CD14-positive monocyte (primary cell): ENCODE measurements at places on chromosomes 1 and 21. TPM values are rescaled to one million over a fixed set of nuclear protein-coding genes. Genes with fewer than 3 reads are reported as not detected.
A peak's percentile ranks its signal among the peaks of the same experiment; 100 is the strongest.

- no peak for DNase-seq
These were observed 25.5 kb downstream of the TNFRSF8 start for GRCh38 chr1:12088607-12089006.

DNA sequence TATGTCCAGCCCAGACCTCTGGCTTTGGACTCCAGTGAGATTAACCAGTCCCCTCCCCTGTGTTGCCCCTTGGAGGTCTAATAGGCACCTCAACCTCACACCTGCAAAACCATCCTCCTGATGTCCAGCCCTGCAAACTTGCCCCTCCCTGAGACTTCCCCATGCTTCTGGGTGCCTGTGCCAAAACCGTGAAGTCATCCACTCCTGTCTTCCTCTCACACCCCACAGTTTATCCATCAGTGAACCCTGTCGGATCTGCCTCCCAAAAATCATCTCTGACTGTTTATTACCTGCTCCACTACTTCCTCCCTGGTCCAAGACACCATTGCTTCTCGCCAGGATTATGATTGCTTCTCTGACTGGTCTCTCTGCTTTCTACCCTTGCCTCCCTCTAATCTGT is 31.7 kb upstream of the PADI1 start:
- DNase-seq = no peak

GRCh38 chr1:24957016-24957807 is 27.1 kb upstream of the RUNX3 start:
- DNase-seq = peak; percentile 83

DNA sequence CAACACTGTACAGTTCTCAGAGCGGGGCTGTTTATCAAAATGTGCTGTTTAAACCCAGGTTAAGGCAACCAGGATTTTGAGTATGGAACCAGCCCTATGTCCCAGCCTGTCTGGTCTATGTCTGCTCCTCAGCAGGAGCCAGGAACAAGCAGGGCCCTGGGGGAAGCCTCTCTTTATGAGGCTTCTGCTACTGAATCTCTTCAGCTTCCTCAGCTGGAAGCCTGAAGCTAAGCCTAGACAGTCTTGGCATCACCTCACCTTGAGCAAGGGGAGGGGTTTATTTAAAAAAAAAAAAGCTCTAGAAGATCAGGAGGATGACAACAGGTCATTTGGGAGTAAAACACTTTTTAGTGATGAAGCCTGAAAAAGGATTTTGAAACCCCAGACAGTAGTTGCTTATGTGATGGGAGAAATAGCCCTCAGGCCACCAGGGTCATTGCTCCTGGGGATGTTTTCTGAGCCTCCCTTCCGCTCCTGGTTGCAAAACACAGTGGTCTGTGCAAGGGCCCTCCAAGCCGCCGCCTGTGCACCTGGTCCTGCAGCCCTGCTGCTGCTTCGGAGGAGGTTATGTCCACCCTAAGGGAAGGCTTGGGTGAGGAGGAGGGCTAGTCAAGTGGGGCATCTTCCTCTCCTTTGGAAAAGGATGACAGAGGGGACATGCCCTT is 21.8 kb upstream of the GRHL3 start:
- no peak for DNase-seq

- DNase-seq = no peak
These were observed 66.6 kb downstream of the UBIAD1 start for GRCh38 chr1:11339346-11340232.

DNA sequence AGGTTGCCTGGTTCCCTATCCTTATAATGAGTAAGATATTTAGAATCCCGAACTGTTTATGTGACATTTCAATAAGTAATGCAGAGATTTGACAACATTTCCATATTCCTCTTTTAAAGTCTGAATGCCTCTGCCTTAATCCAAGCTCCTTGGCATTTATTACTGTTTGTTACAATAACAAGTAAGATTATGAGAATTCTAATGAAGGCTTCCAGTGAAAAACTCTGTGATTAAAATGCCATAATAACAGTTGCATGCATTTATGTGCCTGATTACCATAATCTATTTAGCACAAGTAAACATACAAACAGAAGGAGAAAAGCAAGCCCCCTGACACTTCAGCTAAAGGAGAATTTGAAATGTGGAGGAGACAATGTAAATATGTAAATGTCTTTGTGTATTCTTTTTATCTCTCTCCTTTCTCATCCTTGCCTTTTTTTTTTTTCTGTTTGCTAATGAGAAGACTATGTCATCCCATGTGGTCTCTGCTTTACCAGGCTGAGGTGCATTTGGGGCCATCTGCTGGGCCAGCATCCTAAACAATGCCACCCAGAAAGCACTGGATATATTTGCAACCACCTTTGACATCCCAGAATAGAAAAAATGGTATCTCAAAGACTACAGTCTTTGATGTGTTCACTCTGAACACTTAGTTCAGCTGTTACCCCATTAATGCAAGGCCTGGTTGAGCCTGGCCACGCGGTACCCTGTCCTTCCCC is 17.2 kb upstream of the OLIG2 start:
- DNase-seq = no peak

DNA sequence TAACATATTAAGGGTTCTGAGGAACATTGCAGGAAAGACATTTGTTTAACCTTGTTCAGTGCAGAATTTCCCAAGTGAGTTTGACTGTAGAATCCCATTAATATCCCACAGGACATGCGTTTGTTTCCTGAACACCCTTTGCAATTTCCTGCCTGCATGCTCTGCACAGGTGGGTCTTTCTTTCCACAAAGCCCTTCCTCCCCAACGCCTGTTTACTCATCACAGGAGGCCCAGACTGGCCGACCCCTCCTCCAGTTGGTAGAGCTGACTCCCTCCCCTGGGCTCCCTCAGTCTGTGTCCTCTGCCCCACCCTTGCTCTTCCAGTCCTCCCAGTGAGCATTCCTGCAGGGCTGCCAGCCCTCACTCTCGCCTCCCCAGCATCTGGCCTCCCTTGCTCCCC is 47.5 kb upstream of the CTPS1 start:
- DNase-seq = no peak

- DNase-seq = no peak
These were observed 99.5 kb downstream of the TGFB2 start for GRCh38 chr1:218444588-218444987.

- no peak for DNase-seq
These were observed 18.4 kb upstream of the IL10 start for GRCh38 chr1:206790502-206791250.

DNA sequence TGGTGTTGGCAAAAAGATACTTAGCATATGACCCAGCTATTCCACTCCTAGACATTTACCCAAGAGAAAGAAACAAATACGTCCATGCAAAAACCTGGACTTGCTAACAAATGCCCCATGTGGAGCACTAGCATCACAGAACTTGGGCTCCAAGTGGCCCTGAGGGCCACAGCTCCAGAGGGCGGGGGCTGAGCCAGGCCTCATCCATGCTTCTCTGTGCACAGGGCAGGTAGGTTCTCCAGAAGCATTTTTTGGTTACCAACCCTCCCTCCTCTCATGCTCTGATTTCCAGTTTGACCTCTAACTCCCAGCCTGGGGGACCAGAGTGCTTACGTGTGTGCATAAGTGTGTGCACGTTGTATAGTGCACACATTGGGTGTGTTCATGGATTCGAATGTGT is 2.0 kb downstream of the KRTAP12-2 start:
- DNase-seq = no peak

DNA sequence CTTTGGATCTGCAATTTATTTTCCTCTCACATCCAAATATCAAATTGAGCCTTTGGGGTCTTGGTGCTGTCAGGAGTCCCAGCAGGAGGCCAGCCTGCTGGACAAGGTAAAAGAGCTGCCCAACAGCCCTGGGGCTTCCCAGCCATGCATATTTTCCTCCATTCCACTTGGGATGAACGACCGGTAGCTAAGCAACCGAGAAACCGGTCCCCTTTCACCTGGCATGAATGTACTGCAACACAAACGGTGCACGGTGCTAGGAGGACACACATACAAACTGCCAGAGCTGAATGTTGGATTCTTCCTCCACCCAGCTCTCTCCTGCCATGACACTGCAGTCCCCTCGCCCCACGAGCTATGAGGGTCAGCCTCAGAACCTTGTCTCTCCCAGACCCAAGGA is 42.7 kb downstream of the BCAR3 start:
- no peak for DNase-seq

DNA sequence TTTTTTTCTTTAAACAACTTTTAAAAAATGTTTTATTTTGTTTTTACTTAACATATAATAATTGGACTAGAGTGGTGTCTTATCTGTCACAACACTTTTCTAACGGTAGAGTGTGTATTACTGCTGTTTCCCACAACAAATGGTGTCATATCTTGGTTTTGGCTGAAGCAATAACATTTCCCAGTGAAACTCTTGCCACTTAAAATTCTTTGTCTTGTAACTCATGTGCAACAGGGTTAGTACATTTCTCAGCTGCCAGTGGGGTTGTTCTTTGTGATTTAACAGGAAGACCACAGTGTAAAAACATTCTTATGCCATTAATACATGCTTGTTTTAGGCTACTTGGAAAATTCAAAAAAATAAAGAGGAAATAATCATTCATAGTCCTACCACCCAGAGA is 43.5 kb downstream of the ALPL start:
- no peak for DNase-seq

DNA sequence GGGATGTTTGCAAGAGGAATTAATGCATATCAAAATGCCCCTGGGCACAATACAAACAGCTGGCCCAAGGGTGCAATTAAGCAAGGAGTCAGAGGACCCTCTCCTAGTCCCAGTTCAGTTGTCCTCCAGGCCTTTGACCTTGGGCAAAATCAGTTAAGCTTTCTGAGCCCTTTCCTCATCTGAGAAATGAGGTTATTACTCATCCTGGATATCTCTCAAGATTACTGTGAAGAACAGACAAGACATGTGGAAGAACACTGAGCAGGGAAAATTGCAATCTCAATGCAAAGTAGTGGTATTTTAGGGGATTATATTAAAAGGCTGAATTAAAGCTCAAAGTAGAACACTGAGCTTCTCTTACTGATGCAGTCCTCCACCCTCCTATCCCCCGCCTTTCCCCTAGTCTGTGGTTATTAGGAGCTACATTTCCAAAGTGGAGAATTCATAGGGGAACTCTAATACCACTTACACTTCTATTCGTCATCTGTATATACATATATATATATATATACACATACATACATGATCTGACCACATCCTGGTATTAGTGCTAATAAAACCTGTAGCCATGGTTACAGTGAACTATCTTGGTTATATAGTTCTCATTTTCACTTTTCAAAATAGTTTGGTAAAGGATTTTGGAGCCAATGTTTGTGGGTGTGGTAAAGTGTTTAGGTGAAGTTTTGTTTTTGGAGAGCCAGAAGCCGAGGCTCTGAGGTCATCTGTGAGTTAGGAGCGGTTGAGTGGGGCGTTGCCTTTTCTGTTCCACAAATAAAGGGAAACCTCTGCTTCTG is 18.1 kb downstream of the KIAA0040 start:
- DNase-seq = no peak

GRCh38 chr1:178942285-178943198 is 71.7 kb upstream of the ANGPTL1 start:
- peak; percentile 40 for DNase-seq

- DNase-seq = no peak
These were observed 820.3 kb downstream of the USP25 start for GRCh38 chr21:16550118-16550517.

GRCh38 chr1:33420870-33421775 is 9.8 kb downstream of the PHC2 start:
- DNase-seq = peak; percentile 56

The CD101 gene
- polyA plus RNA-seq = 54.7 TPM

The LBR gene
- 100 TPM for polyA plus RNA-seq

The CLCN6 gene
- polyA plus RNA-seq = 4.2 TPM
